ENCODE measurements at places on chromosomes 13 and 19. TPM values are rescaled to one million over a fixed set of nuclear protein-coding genes. Genes with fewer than 3 reads are reported as not detected.

TSC22D1 gene
- total RNA-seq: 73.3 TPM

SH2D3A gene
- 95.1 TPM for total RNA-seq

EDDM13 gene
- total RNA-seq: 0.83 TPM

RGL3 gene
- 1.8 TPM for total RNA-seq

FGF22 gene
- total RNA-seq: not detected

ZNF726 gene
- total RNA-seq: 4.1 TPM

LYPD3 gene
- total RNA-seq: 30.7 TPM

RFPL4A gene
- total RNA-seq: not detected

KASH5 gene
- total RNA-seq: not detected

ZNF43 gene
- 10.8 TPM for total RNA-seq

AP2S1 gene
- 264 TPM for total RNA-seq

PRDX2 gene
- total RNA-seq: 169 TPM

C19orf81 gene
- total RNA-seq: 1.1 TPM

SAFB2 gene
- 20.2 TPM for total RNA-seq

PNMA8A gene
- total RNA-seq: 0.24 TPM

FCER2 gene
- total RNA-seq: not detected

LENG1 gene
- total RNA-seq: 2.3 TPM

ZSCAN18 gene
- total RNA-seq: 59.3 TPM

FREM2 gene
- total RNA-seq: 5.7 TPM

ZNF888 gene
- total RNA-seq: 6.0 TPM

TMPRSS9 gene
- not detected for total RNA-seq

ZNF20 gene
- total RNA-seq: 7.3 TPM

CEACAM6 gene
- under 0.01 TPM for total RNA-seq

SCEL gene
- total RNA-seq: 0.17 TPM

Data from mammary epithelial cell (primary cell).